D341Med (cell line): ENCODE measurements at places on chromosomes 7 and 10.

DNA sequence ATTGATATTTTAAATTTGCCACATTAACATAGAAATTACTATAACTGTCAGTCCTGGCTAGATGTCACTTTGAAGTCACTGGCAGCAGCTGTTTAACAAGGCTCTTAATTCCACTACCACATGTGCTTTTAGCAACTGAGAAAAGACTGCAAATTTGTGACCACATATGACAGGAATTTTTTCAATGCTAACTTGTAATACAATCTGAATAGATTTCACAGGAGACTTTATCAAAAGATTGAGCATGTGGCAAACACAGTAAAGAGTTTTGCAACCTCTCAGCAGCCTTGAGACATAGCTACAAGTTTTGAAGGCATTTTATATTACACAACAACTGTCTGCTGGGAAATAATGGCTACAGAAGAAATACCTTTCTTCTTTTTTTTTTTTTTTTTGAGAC lies 73.0 kb downstream of the MICU1 start:
- no peak for DNase-seq

- peak; percentile 60 for DNase-seq
These were observed 1.3 kb downstream of the SP8 start for GRCh38 chr7:20785157-20786048.

GRCh38 chr10:22702348-22702747 lies 12.0 kb downstream of the PIP4K2A start:
- no peak for DNase-seq

- DNase-seq: no peak
These were observed 93.2 kb upstream of the ZNF438 start for GRCh38 chr10:31124852-31125251.

DNA sequence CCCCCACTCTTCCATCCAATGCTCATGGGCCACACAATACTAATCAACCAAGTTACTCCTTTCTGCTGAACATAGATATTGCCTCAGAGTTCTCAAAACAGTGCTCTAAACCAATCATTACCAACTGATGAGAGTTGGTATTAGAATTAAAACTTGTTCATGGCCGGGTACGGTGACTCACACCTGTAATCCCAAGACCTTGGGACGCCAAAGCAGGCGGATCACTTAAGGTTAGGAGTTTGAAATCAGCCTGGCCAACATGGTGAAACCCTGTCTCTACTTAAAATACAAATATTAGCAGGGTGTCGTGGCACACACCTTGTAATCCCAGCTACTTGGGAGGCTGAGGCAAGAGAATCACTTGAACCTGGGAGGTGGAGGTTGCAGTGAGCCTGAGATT lies 8.2 kb downstream of the TM9SF3 start:
- no peak for DNase-seq

GRCh38 chr7:55983537-55983936 lies 19.2 kb downstream of the NIPSNAP2 start:
- no peak for DNase-seq

DNA sequence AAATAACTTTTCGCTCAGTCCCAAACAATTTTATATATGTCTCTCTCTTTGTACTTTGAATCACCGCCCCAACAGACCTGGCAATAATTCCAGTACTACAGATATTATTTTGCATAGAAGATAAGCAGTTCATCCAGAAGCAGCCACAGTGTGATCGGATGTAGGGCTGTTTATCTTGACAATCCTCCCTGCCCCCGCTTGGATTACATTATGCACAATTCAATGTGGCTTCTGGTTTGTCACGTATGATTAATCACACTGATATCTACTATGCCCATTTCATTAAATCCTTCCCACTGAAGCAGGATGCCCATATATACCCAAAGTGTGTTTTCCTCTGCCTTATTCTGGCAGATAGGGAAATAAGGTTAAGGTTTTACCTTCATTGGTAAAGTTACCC lies 115.2 kb downstream of the PDE1C start:
- no peak for DNase-seq

- DNase-seq: no peak
These were observed 40.4 kb downstream of the PROSER2 start for GRCh38 chr10:11863353-11864109.

DNA sequence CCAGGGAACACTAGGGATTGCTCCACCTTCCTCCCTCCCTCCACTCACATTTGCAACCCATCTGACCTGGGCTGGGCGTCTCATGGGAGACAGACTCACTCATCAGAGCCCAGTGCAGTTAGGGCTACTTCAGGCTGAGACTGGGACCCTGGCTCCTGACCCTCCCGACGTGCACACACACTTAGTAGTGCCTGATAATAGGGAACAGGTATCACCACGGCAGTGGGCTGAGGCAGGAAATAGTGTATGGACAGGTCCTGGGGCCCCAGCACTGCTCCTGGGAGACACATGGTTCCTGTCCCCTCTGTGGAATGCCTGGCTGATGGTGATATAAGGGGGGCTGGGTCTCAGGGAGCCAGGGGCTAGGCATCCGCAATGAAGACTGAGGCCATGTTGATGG lies 14.3 kb downstream of the AQP1 start:
- DNase-seq: peak; percentile 21

DNA sequence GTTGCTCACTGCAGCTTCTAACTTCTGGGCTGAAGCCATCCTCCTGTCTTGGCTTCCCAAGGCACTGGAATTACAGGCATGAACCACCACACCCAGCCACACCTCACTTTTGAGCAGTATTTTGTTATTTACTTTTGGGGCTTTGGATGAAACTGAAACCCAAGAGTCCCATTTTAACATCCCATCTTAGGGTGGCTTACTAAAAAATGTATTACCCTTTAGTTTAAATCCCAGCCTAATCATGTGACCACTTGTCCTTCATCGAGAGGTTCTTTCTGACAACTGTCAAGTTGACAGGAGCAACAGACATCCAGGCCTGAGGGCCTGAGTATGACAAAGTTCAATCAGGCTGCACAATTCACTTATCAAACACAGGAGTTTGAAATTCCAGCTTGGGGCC lies 33.6 kb downstream of the C10orf67 start:
- no peak for DNase-seq

DNA sequence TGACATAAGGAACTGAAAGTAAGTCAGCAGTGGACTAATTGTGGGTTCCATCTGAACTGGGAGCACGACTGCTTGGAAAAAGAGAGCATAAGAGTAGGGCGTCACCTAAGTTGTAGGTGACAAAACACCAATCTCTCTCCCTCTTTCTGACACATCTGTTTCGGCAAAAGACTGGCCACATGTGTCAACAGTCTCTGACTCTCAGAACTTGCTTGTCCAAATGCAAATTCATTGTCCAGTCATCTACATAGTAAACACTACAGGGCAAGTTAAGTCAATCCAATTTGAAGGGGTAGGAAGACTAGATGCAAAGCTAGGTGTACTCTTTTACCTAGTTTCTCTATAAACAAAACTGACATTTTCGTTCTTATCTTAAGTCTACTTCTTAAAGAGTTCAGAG lies 87.7 kb downstream of the ZNF438 start:
- no peak for DNase-seq

DNA sequence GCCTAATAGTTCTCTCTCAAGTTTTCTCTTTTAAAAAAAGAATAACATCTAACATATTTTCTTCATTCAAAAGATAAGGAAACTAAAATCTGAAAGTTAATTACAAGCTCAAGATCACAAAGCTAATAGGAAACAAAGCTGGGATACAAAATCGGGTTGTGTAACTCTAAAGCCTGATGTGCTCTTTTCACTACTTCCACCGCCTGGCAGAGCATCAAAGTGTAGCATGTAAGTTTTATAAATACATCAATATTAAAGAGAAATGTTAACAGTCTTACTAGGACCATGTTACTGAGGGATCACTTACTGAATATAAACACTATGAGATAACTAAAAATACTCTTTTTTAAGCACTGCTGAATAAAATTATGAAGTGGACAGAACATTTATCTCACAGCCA lies 97.2 kb downstream of the KMT2C start:
- no peak for DNase-seq

- no peak for DNase-seq
These were observed 65.0 kb upstream of the IL6 start for GRCh38 chr7:22662036-22662435.

DNA sequence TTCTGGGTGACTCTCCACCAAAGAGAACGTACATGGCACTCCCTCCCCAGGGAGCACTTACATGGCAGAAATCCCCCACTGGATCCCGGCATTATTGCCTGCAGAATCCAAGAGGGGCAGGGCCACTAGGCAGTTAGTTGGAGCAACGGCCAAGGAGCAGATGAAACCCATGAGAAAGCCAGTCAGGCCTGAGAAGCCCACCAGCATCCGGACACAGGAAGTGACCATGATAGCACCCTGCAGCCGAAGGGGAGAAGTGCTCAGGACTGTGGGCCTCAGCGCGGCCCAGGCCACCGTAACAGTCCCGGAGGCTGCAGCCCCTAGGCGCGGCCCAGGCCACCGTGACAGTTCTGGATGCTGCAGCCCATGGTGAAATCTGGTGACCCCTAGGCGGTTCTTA lies 43.5 kb downstream of the STRA8 start:
- DNase-seq: no peak

DNA sequence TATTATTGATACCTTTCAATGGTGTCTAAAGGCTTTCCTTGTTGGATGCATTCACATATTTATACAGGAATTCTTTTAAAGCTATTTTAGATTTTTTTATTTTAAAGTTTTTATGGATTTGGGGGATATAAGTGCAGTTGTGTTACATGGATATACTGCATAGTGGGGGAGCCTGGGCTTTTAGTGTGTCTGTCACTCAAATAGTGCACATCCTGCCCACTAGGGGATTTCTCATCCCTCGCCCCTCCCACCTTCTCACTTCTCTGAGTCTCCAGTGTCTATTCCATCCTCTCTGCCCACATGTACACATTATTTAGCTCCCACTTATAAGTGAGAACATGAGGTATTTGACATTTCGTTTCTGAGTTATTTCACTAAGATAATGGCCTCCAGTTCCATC lies 154.0 kb upstream of the MKI67 start:
- DNase-seq: no peak

- no peak for DNase-seq
These were observed 151.7 kb upstream of the PPP2R2D start for GRCh38 chr10:131748831-131749766.

DNA sequence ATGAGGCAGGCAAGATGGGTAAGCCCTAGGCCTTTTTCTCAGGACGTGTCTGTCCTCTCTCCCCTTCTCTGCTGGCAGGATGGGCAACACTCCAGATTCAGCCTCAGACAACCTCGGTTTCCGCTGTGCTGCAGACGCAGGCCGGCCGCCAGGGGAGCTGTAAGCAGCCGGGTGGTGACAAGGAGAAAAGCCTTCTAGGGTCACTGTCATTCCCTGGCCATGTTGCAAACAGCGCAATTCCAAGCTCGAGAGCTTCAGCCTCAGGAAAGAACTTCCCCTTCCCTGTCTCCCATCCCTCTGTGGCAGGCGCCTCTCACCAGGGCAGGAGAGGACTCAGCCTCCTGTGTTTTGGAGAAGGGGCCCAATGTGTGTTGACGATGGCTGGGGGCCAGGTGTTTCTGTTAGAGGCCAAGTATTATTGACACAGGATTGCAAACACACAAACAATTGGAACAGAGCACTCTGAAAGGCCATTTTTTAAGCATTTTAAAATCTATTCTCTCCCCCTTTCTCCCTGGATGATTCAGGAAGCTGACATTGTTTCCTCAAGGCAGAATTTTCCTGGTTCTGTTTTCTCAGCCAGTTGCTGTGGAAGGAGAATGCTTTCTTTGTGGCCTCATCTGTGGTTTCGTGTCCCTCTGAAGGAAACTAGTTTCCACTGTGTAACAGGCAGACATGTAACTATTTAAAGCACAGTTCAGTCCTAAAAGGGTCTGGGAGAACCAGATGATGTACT lies 13.1 kb downstream of the PHKG1 start:
- no peak for DNase-seq

DNA sequence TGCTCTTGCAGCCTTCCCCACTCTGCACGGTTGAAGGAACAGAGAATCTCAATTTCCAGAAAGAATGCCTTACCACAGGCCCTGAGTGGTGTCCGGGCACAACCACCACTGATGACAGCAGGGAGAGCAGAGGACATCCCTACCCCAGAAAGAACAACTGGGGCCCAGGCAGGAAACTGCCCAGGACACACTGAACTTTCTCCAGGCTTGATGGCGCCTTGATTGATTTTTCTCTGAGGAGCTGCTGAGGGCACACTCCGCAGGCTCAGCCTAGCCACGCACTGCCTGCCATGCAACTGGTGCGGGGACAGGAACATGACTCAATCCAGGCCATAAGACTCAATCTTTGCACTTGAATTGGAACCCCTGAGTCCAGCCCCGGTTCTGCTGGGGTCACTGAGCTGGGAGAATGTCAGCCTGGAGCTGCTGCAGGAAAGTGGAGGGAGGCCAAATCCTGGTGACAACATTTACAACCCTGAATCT lies 5.9 kb downstream of the AKR1B1 start:
- no peak for DNase-seq

DNA sequence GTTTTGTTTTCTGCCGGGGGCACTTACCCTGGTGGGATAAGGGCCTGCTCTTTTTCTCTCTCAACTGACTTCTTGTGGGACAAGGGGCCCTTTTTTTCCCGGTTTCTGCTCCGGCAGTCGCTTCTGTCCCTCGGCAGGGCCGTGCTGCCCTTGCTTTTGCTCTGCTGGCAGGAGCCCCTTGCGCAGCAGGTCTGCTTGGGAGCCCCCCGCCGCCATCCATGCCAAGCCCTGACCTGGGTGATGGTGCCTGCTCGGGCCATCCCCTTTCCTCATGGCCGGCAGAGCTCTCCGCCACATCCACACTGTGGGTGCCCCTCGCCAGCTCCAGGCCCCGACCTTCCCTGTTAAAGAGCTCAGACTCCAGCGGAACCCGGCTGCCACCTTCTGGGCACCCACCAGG lies 47.0 kb upstream of the ZNF32 start:
- DNase-seq: no peak

GRCh38 chr7:2016761-2017480 lies 215.8 kb downstream of the MAD1L1 start:
- DNase-seq: no peak

DNA sequence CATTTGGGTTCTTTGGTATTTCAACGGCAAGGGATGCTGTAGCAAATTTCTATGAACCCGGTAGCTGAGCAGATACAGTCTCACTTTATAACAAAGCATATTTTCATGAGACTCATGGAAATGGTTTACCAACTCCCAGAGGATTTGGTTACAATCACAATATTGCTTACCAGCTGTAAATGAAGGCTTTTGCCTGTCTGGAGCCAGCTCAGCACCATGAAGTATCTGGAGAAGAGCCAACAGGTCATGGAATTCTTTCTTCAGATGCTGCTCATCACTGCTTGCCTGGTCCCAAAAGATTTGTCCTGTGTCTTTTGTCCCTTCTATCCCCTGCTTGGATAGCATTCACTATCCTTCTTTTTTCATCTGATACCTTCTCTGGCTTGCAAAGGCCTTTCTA lies 316.9 kb upstream of the PHYHIPL start:
- peak; percentile 45 for DNase-seq

DNA sequence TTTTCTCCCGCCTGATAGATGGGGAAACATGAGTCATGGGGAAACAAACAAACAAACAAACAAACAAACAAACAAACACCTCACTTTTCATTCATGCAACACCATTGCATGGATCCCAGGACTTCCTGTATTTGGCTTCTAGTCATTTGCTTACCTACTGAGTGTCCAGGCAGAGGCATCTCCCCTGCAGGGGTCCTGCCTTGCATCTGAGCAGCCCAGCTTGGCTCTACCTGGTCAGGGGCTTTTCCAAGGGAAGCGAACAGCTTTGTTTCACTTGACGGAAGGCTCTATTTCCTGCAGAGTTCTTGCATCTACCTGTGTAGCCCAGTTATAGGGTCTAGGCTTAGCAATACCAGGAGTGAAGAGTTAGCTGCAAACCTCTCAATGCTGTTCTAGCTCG lies 374.2 kb downstream of the GATA3 start:
- DNase-seq: no peak

- DNase-seq: no peak
These were observed 30.5 kb upstream of the MNX1 start for GRCh38 chr7:157041004-157041403.

- no peak for DNase-seq
These were observed 4.7 kb downstream of the CLCN1 start for GRCh38 chr7:143320620-143321019.
